Activated CD4-positive, CD25-positive, alpha-beta regulatory T cell treated with anti-CD3 and anti-CD28 coated beads, Interleukin-2, amount 50 U/mL, for 16 hours (primary cell): ENCODE measurements at places on chromosomes 11 and 22.

- DNase-seq: no peak
Measured at GRCh38 chr11:114098927-114099326, 39.4 kb downstream of the ZBTB16 start.

- DNase-seq: no peak
Measured at GRCh38 chr11:25659706-25660105, 672.2 kb upstream of the ANO3 start.

GRCh38 chr22:29377979-29378378 is 10.4 kb downstream of the AP1B1 start:
- DNase-seq: no peak

DNA sequence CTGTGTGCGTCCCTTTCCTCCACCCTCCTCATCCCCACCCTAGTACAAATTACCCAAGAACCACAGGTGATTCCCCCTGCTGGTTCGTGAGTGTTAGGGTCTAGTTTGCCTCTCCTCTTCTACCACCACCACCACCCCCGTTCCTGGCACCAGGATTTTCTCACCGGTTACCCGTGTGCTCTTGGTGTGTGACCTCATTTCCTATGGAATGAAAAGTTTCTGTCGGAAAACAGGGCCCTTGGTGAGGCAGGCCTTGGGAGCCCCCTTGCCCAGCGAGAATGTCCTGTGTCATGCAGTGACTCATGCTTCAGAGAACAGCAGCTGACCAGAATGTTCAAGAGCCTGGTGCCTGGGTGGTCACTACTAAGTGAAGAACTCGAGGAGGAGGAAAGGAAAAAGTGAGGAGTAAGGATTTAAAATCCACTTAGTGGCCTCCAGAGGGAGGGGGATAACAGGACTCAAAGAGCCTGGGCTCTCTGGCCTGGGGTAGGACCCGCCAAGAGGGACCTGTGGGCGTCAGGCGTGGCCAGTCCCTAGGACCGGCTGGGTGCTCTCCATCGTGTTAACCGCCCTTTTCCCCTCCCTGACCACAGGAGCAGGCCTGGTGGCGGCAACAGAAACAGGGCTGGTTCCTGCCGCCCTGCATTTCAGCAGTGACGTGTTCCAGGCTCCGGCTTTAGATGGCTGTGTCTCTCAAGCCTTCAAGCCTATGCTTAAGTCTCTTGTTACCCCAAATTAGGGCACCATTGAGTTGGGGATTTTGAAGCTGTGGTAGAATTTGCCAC is 30.2 kb downstream of the C22orf31 start:
- DNase-seq: no peak

DNA sequence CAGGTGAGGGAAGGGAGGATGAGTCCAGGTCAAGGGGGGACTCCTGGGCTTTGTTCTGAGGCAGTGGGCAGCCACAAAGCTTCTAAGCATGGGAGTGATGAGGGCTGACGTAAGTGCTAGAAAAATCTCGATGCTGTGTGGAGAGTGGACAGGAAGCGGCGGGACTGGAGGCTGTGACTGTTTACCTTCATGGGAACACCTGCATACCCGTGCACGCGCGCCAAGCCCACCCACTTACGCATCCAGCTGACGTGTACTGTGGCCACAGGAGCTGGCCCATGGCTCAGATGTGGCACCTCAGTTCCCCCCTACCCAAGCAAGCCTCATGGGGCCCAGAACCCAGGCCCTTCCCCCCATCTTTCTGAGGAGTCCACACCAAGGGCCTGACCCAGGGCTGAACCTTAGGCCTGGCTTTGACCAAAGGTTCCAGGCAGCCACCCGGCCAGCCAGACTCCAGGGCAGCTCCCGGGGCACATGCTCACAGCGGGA is 14.0 kb downstream of the MYRF start:
- DNase-seq: no peak

GRCh38 chr22:38124236-38124974 is 13.9 kb upstream of the BAIAP2L2 start:
- no peak for DNase-seq

DNA sequence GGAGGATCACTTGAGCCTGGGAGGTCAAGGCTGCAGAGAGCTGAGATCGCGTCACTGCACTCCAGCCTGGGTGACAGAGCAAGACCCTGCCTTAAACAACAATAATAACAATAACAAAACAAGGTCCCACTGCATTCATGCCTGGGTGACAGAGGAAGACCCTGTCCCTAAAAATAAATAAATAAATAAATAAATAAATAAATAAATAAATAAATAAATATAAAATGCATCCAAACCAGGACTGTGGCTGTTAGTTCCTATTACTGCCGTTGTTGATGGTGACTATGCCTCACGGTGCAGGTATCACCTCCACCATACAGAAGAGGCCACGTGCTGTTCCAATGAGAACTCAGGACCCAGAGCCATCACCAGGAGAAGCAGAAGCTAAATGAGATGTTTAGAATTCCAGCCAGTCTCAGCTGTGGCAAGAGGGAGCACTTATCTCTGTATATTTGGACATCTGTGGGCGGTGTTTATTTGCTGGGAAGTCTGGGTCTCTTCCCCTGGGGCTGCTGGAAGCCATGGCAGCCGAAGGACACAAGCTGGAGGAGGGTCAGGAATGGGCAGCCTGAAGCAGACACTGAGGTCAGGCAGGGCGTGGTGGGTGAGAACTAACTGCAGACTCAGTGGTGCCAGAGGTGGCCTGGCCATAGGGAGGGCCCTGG is 21.6 kb downstream of the C11orf86 start:
- DNase-seq: no peak

DNA sequence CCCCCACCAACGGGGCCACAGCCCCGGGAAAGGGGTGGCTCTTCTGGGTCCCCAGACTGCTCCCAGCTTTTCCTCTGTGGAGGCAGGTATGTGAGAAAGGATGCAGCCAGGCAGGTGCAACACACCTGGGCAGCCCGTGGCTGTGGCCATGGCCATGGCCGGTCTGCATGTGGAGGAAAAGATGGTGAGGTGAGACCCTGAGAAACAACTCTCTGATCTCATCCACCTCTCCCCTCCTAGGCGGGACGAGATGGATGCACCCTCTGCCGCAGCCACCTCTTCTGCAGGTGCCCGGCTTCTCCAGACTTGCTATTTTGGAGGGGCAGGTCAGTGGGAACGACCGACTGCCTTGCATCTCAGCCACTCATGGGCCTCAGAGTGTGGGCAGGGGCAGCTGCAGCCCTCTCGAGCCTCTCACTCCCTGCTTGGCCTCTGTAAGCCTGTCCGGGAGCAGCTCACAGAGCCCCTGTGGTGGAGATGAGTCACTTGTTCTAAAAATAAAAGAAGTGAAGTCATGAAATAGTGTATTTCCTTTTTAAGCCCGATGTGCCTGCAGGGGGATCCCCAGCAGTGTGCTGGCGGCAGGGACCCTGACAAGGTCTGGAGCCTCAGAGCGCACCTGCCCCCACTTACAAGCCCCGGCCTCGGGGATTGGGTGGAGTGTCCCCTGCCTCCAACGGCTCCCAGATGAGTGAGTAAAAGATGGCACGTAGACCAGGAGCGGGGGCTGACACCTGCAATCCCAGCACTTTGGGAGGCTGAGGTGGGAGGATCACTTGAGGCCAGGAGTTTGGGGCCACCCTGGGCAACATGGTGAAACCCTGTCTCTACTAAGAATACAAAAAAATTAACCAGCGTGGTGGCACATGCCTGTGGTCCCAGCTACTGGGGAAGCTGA is 10.7 kb downstream of the SMIM38 start:
- DNase-seq: no peak

DNA sequence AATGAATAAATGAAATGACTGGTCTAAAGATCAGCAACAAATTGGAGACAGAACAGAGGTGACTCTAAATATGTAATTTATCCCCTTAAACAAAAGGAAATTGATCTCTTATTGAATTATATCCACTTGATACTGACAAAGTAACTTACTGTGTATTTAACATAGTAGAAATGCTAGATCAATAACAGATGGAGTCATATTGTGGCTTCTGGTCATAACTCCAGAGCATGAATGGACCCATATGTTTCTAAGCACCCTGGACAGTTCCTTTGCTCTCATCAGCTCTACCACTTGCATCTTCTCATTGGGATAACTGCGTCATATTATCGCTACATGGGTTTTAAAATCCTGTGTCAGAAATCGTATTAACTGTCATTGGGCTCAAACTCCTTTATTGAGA is 222.3 kb downstream of the ETS1 start:
- DNase-seq: no peak

GRCh38 chr11:18485913-18486528 is 30.4 kb downstream of the LDHAL6A start:
- DNase-seq: no peak

DNA sequence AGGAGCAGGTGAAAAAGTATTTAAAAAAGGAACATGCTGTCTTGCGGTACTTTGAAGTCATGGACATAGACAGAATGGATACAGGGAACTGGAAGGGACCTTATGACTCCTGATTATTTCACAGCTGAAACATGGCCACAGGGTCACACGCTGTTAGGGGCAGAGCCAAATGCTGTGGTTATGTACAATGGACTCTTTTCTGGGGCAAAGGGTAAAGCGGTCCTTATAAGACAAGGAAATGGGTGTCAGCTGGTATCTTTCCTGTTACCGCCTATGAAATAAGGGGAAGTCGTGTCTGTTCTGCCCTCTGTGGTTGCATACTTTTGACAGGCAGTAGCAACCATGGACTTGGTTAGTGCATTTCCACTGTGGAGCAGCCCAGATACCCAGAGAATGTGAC is 12.8 kb upstream of the ST14 start:
- DNase-seq: no peak

- DNase-seq: no peak
Measured at GRCh38 chr11:42774567-42774966, 537.2 kb upstream of the API5 start.

- DNase-seq: no peak
Measured at GRCh38 chr22:44406341-44407170, 91.5 kb downstream of the RTL6 start.

- no peak for DNase-seq
Measured at GRCh38 chr11:115718106-115718505, 213.9 kb upstream of the CADM1 start.

DNA sequence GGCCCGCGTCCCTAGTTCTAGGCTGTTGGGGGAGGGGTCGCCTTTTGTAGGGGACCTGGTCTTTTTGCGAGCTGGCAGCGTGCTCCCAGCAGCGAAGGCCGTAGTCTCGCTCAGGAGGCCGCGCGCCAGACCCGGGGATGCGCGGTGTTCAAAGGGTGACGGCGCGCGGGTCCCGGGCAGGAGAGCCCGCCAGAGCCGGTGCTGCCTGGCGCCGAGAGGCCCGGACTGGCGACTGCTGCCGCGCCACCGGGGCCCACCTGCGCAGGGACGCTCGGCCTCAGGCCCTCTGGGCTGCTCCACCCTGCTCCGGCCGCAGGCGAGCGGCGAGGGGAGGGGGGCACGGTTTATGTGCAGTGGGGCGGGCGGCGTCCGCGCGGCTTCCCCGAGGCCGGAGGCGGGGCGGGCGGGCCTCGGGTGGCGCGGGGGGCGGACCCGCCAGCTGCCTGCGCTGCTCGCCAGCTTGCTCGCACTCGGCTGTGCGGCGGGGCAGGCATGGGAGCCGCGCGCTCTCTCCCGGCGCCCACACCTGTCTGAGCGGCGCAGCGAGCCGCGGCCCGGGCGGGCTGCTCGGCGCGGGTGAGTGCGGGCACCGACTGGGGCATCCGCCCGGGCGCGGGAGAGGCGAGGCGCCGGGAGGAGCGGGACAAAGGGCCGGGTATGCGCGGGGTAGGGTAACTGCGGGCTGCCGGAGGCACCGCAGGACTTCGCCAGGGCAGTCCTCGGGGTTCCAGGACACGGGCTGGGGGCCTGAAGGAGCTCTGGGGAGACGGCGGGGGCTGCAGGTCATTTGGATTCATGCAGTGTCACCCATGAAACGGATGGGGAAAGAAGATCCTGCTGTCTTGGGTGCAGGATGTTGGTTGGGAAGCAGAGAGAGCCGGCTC is at the start of gene PRSS23:
TSS of gene PRSS23 (plus strand) at position 467 of the 884 bp plus-strand sequence. CDS start 7,102 bp downstream, outside the sequence.
- DNase-seq: no peak
